ENCODE measurements at places on chromosomes 7 and 10.

DNA sequence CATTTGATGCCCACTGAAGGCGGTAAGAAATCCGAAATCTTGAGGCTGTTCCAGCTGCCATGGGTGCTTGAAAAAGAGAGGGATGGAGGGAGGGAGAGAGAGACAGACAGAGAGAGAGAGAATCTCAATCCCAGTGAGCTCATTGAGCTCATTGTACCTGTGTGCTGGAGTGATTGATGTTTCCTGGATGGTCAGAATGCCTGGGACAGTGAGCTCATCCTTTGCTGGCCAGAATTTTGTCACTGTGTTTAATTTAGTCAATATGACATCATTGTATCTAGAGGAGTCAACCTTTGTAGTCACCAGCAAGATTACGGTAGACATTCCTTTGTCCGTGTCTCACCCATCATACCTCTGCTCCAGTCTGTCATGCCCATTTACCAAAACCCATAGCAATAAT, 625.4 kb upstream of the POM121L12 start:
- no peak for DNase-seq

DNA sequence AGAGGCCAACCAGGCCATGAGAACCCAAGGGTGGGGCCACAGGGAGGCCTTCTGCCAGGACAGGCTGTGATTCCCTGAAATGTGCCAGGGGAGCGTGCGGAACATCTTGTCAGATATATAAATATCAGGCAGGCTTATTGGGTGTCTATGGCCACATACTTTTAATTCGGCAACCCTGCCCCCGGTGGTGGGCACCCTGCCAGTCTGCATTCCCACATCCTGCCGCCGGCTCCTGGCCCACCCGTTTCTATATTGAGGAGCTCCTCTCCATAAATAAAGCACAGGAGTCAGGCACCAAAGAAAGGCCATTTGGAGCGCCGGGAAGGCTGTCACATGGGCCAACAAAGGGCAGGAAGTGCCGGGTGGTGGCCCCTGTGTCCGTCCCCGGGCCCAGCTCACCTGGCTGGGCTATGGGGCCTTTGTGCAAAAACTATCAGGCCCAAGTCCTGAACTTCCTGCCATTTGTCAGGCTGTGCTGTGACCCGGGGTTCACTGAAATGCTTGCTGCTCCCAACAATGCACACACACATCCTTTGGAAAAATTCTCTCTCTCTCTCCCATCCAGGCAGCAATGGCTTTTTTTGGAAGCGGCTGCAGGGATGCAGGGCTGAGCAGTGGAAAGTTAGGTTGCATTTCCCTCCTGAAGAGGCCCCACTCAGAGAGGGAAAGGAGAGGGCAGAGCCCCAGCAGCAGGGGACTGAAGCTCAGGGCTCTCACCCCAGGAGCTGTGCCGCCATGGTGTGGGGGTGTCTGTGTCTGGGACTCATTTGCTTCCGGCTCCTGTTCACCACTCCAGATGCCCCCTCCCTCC, 25.0 kb upstream of the PODXL start:
- no peak for DNase-seq

GRCh38 chr10:8026349-8027259, 27.9 kb upstream of the GATA3 start:
- no peak for DNase-seq

- no peak for DNase-seq
Observed at GRCh38 chr10:5585517-5586206, 60.9 kb downstream of the CALML3 start.

GRCh38 chr7:90262438-90262837, 17.5 kb downstream of the CFAP69 start:
- peak; percentile 20 for DNase-seq

GRCh38 chr7:120996988-120997345, 8.5 kb downstream of the CPED1 start:
- DNase-seq: no peak

DNA sequence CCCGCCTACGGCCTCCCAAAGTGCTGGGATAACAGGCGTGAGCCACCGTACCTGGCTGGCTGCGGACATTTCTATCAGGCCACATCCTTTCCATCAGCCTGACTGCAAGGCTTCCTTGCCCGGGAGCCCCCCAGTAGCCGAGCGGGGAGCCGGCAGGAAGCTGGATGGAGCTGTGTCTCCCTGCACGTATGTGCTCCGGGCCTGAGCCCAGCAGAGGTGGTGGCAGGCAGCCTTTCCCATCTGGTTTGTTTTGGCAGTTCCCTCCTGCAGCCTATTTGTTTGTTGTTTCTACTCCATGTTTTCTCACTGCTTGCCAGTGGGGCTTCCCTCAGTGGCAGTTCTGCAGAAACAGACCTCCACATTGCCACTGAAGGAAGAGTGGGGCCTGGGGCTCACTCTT, 5.4 kb downstream of the POP7 start:
- DNase-seq: no peak
